Thoracic aorta (tissue), 2 donors: ENCODE measurements at places on chromosomes 6 and 20.
A peak's percentile ranks its signal among the peaks of the same experiment; 100 is the strongest.

DNA sequence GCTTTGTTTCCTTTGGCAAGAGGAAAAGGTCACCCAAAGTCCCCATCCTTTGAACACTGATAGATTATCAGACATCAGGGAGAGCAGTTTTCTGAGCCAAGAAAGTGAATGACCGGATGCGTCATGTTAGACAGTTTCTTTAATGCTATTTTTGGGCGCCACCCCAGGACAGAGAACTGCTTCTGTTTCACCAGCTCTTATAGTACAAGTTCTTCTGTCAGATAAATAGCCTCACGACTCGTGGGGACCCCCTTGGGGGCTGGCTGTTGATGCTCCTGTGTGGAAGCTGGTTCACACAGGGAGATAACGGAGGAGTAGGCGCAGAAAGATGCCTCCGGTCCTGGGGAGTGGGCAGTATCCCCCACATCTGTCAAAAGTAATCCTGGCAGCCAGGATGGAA, 54.6 kb downstream of the NPEPL1 start:
- no peak for DNase-seq
- H3K4me1 ChIP-seq = no peaks in the 10 kb centered on the region
- no peak overlapping the region for H3K4me3 ChIP-seq
- no peaks in the 10 kb centered on the region for H3K36me3 ChIP-seq

DNA sequence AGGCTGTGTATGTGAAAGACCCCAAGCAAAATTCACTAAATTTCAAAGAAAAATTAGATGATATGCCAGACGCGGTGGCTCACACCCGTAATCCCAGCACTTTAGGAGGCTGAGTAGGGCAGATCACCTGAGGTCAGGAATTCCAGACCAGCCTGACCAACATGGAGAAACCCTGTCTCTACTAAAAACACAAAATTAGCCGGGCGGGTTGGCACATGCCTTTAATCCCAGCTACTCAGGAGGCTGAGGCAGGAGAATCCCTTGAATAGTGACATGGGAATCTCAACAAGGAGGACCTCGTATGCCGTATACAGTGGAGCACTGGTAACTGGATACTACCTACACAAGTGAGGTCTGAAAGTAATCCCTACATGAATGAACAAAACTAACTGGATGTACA, 92.7 kb upstream of the JARID2 start:
- H3K4me1 ChIP-seq = no peaks in the 10 kb centered on the region
- no peak overlapping the region for H3K4me3 ChIP-seq
- no peak for DNase-seq

DNA sequence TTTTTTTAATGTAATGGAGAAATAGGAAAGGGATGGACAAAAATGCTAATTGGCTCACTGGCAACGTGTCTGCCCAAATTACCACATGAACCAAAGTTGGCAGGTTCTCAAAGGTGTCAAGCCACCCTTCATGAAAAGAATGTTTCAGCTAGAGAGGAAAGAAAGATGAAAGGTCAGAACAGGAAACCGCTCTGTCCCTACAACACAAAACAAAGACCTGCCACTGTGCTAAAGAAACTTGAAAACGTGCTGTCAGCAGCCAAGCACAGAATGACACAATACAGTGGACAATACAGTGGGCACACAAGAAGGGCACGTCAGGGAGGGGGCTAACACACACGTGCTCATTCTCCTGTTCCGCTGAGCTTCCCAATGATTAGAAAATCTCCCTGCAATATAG, 4.9 kb downstream of the PREP start:
- peaks cover 9% of the 10 kb centered on the region for H3K36me3 ChIP-seq
- H3K4me1 ChIP-seq = peaks cover 19% of the 10 kb centered on the region
- no peak overlapping the region for H3K4me3 ChIP-seq
- no peak overlapping the region for H3K27ac ChIP-seq
- DNase-seq = no peak

DNA sequence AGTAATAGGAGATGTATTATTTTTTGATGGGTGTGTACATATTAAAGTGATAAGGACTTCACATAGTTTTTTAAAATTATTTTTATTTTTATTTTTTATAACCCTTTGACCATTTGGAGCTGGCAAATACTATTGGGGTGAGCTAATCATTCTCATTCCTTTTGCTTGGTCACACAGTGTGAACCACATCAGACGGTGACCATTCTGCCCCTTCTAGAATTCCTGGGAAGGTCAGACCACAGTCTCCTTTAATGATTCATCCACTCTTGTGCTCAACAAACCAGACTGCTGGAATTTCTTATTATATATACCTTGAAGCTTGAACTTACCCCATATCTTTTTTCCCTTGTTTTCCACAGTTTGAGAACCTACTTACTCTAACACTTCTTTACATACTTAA, 23.9 kb upstream of the PRL start:
- no peak overlapping the region for H3K27ac ChIP-seq
- no peak overlapping the region for H3K4me3 ChIP-seq
- no peaks in the 10 kb centered on the region for H3K4me1 ChIP-seq
- no peaks in the 10 kb centered on the region for H3K36me3 ChIP-seq

DNA sequence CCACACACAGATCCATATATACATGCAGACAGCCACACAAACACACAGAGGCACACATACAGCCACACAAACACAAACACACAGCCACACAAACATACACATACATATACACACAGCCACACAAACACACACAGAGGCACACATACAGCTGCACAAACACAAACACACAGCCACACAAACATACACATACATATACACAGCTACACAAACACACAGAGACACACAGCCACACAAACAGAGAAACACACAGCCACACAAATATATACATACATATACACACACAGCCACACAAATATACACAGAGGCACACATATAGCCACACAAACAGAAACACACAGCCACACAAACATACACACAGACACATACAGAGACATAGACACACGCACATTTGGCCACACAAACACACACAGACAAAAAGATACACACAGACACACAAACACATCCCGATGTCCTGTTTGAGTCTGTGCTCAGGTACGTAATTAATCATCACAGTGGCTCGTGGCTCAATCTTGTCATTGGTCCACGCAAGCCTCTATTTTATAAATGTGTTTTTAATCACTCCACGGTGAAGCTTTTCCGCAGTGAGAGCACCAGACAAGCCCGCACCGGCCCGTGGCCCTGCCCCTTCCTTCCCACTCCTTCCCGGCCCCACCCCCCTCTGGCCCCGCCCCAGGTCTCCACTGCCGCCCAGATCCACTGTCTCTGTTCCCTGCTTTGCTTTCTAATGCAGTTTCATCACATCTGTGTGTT, 135.3 kb downstream of the CDH4 start:
- H3K4me1 ChIP-seq = no peaks in the 10 kb centered on the region
- no peak overlapping the region for H3K4me3 ChIP-seq
- no peaks in the 10 kb centered on the region for H3K36me3 ChIP-seq
- H3K27ac ChIP-seq = no peak overlapping the region

GRCh38 chr20:49603209-49603627, 35.3 kb upstream of the PTGIS start:
- H3K36me3 ChIP-seq = no peaks in the 10 kb centered on the region
- DNase-seq = no peak
- H3K4me1 ChIP-seq = peaks cover 39% of the 10 kb centered on the region
- no peak overlapping the region for H3K4me3 ChIP-seq
- H3K27me3 ChIP-seq = no peaks in the 10 kb centered on the region

GRCh38 chr20:20223981-20224380, 143.9 kb upstream of the INSM1 start:
- no peak for DNase-seq
- no peaks in the 10 kb centered on the region for H3K27me3 ChIP-seq
- no peaks in the 10 kb centered on the region for H3K4me1 ChIP-seq
- H3K27ac ChIP-seq = no peak overlapping the region
- no peaks in the 10 kb centered on the region for H3K36me3 ChIP-seq

GRCh38 chr20:9966966-9967365, 67.8 kb upstream of the ANKEF1 start:
- no peak for DNase-seq
- H3K36me3 ChIP-seq = no peaks in the 10 kb centered on the region
- no peak overlapping the region for H3K27ac ChIP-seq
- H3K4me1 ChIP-seq = no peaks in the 10 kb centered on the region
- no peak overlapping the region for H3K4me3 ChIP-seq

- H3K27ac ChIP-seq = peak overlapping the region; percentile 2
- no peak for DNase-seq
Observed at GRCh38 chr20:1322511-1323245, 6.3 kb downstream of the SDCBP2 start.

DNA sequence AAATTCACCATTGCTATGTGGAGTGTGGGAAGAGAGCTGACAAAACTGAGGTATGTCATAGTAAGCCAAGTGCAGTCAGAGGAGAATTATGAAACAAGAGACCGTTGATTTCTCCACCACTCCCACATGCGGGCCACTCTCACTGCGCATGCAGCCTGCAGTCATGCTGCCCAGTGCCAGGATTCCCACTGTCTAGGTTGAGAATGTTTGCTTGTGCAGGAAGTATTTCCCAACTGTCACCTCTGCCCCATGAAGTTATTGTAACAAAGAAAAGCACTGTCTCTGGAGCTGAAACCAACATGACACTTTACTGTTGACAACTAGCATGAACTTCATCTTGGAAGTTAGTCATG, 18.7 kb upstream of the SFT2D1 start:
- H3K4me1 ChIP-seq = peaks cover 24% of the 10 kb centered on the region
- no peak overlapping the region for H3K27ac ChIP-seq
- H3K36me3 ChIP-seq = no peaks in the 10 kb centered on the region
- DNase-seq = no peak
- H3K4me3 ChIP-seq = no peak overlapping the region
- no peaks in the 10 kb centered on the region for H3K27me3 ChIP-seq

DNA sequence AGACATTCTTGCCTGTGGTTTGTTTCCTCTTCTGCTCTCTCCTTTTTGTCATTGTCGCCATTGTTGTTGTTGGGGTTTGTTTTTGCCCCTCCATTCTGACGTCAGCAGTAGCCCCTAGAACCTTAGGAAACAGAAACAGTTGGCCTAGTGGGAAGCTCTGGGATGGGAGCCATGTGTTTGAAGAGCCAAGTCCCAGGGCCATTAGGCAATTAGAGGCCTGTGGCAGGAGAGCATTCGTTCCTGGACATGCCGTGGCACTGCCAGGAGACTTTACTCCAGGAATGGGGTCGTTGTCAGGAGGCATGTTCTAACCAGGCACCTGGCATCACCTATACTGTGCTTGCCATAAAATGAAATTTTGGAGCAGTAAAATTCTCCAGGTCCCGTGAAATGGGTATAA, 39.7 kb downstream of the PPARD start:
- DNase-seq = no peak
- no peak overlapping the region for H3K27ac ChIP-seq
- H3K27me3 ChIP-seq = no peaks in the 10 kb centered on the region
- H3K4me1 ChIP-seq = peaks cover 7% of the 10 kb centered on the region

- H3K27me3 ChIP-seq = no peaks in the 10 kb centered on the region
- H3K36me3 ChIP-seq = no peaks in the 10 kb centered on the region
- no peaks in the 10 kb centered on the region for H3K4me1 ChIP-seq
- no peak overlapping the region for H3K27ac ChIP-seq
Observed at GRCh38 chr20:10171864-10172751, 46.5 kb upstream of the SNAP25 start.

GRCh38 chr6:138989098-138989983, 1.3 kb upstream of the REPS1 start:
- H3K27me3 ChIP-seq = no peaks in the 10 kb centered on the region
- no peak for DNase-seq
- H3K36me3 ChIP-seq = no peaks in the 10 kb centered on the region
- H3K27ac ChIP-seq = no peak overlapping the region
- peaks cover 16% of the 10 kb centered on the region for H3K4me1 ChIP-seq

- H3K4me1 ChIP-seq = no peaks in the 10 kb centered on the region
- no peak overlapping the region for H3K27ac ChIP-seq
- H3K27me3 ChIP-seq = no peaks in the 10 kb centered on the region
- DNase-seq = no peak
Observed at GRCh38 chr6:10759312-10759839, 11.8 kb downstream of the TMEM14B start.

DNA sequence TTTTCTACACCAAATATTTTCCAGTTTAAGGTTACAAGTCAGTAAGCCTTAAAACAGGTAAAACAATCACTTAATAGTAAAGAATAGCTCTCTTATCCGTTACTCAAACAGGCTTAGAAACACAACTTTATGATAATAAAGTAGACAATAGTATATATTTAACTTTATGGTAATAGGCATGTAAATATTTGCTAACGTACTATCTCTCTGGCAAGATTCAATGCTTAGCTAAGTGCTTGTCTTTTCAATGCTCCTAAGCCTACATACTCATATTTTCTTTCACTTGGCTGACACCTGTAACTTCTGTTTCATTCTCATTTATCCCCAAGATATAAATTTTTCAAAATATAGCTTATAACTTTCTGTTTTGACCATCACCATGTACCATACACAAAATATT, 358.2 kb downstream of the HTR1B start:
- no peak overlapping the region for H3K27ac ChIP-seq
- H3K4me3 ChIP-seq = no peak overlapping the region
- H3K27me3 ChIP-seq = no peaks in the 10 kb centered on the region

DNA sequence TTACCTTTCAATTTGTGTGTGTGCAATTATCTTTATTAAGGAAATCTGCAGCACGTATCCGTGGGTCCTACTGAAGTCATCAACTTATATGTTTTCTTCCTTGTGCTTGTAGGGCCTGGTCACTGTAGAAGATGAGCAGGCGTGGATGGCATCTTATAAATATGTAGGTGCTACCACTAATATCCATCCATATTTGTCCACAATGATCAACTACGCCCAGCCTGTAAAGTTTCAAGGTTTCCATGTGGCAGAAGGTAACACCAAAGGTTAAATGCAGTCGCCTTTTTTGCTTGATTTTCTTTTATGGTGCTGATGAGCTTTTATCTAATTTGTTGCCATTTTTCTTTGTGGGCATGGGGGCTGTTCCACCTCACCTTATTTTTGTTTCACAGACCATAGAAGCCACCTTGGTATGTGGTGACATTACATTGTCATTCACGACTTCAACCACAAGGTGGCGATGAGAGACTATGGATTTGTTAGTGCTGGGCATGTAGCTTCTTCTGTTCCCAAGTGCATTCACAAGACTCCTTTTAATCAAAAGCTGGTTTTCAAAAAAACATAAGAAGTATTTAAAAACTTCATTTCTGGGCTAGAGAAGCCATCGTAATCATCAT, 106.5 kb upstream of the LAMP5 start:
- peak; percentile 34 for DNase-seq
- H3K27me3 ChIP-seq = no peaks in the 10 kb centered on the region
- no peak overlapping the region for H3K4me3 ChIP-seq
- H3K4me1 ChIP-seq = no peaks in the 10 kb centered on the region
- no peak overlapping the region for H3K27ac ChIP-seq
- no peaks in the 10 kb centered on the region for H3K36me3 ChIP-seq

DNA sequence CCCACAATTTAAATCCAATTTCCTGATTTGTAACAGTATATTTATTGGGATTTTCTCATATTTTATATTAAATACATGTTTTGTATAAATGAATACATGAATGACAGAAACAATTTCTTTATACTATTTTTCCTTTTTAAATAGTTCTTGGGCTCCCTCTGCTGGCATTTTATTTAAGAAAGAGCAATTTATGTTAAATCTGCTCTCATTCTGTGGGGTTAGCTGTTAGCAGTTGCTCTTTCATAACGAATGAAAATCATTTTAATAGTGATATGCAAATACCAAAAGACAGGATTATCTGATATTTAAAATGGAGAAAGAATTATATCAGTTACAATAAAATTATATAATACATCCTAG, 118.3 kb downstream of the RALGAPA2 start:
- H3K27ac ChIP-seq = no peak overlapping the region
- no peak overlapping the region for H3K4me3 ChIP-seq
- no peaks in the 10 kb centered on the region for H3K36me3 ChIP-seq
- no peaks in the 10 kb centered on the region for H3K4me1 ChIP-seq

GRCh38 chr20:41279546-41280225, 37.8 kb downstream of the ZHX3 start:
- H3K27ac ChIP-seq = no peak overlapping the region
- H3K36me3 ChIP-seq = no peaks in the 10 kb centered on the region
- DNase-seq = no peak
- no peak overlapping the region for H3K4me3 ChIP-seq
- no peaks in the 10 kb centered on the region for H3K27me3 ChIP-seq
- H3K4me1 ChIP-seq = peaks cover 14% of the 10 kb centered on the region
